ENCODE measurements at places on chromosomes 16 and 17.

DNA sequence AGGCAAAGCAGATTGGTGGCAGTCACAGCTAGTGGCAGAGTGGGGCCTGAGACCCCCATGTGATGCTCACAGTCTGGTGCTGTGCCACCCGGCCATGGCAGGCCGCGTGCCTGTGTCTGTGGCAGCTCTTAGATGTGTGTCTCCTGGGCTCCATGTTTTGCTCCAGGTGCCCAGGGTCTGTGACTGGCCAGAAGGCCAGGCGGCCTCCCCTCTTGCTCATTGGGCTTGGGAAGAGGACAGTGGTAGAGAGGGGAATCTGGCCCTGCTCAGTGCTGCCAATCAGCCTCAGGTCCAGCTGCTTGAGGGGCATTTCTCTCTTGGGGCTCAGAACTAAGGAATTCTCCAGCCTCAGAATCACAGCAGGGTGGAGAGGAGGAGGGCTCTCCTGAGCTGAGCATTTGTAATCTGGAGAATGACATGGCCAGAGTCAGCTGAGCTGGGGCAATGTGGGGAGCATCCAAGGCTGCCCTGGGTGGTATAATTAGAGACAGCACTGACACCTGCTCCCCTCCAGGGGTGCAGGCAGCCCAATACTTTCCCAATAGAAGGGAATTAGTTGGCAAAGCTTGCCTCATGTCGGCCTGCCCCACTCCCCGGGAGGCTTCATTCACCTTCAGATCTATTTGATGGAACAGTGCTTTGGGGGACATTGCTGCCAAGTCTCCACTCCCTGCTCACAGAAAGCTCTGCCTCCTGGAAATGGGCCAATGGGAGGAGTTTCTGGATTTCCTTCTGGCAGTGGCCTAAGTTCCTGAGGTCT, 2.7 kb upstream of the LASP1NB start:
- DNase-seq = no peak

DNA sequence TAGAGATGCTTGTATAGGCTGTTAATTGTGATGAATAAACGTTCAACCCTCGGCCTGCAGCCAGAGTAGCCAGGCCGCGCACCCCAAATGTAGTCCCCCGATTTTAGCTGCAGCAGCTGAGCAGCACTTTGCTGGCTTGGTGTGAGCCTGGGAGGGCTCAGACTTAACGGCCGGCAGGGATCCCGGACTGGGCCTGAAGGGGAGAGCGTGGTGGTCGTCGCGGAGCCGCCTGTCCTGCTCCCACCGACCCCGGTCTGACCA, 11.9 kb downstream of the ZNF629 start:
- no peak for DNase-seq

GRCh38 chr17:1870592-1870991, 40.8 kb downstream of the RPA1 start:
- no peak for DNase-seq

GRCh38 chr17:10001306-10001873, 96.3 kb upstream of the RCVRN start:
- DNase-seq = no peak

- no peak for DNase-seq
Measured at GRCh38 chr17:47278561-47278960, 24.9 kb downstream of the ITGB3 start.

GRCh38 chr16:20916942-20917341, 16.4 kb downstream of the LYRM1 start:
- DNase-seq = no peak

- DNase-seq = no peak
Measured at GRCh38 chr16:85645021-85645589, 32.0 kb downstream of the GSE1 start.

GRCh38 chr17:75147878-75148546, 6.3 kb downstream of the JPT1 start:
- no peak for DNase-seq

GRCh38 chr17:51860954-51861561, 297.5 kb downstream of the CA10 start:
- peak; percentile 9 for DNase-seq

DNA sequence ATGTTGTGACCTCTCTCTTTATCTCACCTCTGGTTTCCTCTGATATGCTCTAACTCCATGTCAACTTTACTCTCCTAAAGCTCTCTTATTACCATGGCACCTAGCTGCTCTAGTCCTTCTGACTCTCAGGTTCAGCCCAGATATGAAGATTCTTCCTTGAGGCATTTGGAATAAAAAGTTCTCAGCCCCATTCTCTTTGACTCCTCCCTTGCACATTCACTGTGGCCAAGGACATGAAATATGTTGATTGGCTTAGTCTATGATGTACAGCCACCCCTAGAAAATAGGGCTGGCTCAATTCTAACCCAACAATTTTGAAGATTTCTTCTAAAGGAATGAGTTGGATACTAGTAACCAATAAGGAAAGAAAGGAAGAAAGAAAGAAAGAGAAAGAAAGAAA, 20.8 kb upstream of the GAS7 start:
- DNase-seq = no peak

GRCh38 chr16:69767459-69768229, 5.5 kb downstream of the WWP2 start:
- DNase-seq = no peak

GRCh38 chr16:87864331-87864989, 4.8 kb downstream of the SLC7A5 start:
- no peak for DNase-seq

GRCh38 chr17:18185391-18185790, 1.8 kb downstream of the ALKBH5 start:
- DNase-seq = no peak

GRCh38 chr16:31344712-31345111, 10.3 kb upstream of the ITGAX start:
- DNase-seq = no peak

DNA sequence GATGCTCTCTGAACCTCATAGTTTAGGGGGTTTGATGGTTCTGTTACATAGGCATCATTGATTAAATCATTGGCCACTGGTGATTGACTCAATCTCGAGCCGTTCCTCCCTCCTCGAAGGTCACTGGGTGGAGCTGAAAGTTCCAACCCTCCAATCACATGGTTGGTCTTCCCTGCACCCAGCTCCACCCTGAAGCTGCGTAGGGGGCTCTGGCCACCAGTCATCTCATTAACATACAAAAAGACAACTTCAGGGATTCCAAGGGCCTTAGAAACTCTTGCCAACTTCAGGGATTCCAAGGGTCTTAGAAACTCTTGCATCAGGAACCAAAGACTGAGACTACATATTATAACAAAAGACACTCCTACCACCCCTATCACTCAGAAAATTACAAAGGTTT, 306.5 kb upstream of the TNRC6C start:
- no peak for DNase-seq

- no peak for DNase-seq
Measured at GRCh38 chr17:2058586-2059546, 4.0 kb downstream of the HIC1 start.

DNA sequence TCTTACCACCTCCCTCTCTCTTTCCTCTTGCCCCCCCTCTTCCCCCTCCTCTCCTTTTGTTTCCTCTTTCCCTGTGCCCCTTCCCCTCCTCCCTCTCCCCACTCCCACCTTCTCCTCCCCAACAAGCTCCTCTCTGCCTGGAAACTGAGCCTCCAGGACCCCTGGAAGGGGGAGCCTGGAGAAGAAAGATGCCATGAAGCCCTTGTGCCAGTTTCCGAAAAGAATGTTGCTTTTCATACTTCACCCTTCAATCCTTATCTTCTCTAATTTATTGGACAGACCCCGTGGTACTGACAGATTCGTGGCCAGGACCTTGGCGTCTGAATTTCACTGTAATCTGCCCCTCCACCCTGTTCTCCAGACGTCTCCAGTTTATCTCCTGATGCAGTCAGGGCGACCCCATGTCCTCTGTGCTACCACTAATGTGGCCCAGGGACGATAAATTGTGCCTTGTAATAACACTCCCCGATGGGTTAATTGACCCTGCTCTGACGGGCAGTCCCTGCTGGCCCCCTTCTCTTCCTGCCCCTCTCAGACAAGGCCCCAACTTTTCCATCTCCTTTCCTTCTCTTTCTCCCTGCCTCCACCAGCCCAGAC, 138.4 kb upstream of the GSE1 start:
- DNase-seq = no peak

- DNase-seq = no peak
Measured at GRCh38 chr16:87407511-87408112, 15.5 kb downstream of the MAP1LC3B start.

- no peak for DNase-seq
Measured at GRCh38 chr16:3912373-3912772, 31.9 kb upstream of the CREBBP start.

- no peak for DNase-seq
Measured at GRCh38 chr17:66543526-66543925, 241.1 kb downstream of the PRKCA start.

GRCh38 chr17:37701496-37701898, 43.4 kb downstream of the HNF1B start:
- no peak for DNase-seq

DNA sequence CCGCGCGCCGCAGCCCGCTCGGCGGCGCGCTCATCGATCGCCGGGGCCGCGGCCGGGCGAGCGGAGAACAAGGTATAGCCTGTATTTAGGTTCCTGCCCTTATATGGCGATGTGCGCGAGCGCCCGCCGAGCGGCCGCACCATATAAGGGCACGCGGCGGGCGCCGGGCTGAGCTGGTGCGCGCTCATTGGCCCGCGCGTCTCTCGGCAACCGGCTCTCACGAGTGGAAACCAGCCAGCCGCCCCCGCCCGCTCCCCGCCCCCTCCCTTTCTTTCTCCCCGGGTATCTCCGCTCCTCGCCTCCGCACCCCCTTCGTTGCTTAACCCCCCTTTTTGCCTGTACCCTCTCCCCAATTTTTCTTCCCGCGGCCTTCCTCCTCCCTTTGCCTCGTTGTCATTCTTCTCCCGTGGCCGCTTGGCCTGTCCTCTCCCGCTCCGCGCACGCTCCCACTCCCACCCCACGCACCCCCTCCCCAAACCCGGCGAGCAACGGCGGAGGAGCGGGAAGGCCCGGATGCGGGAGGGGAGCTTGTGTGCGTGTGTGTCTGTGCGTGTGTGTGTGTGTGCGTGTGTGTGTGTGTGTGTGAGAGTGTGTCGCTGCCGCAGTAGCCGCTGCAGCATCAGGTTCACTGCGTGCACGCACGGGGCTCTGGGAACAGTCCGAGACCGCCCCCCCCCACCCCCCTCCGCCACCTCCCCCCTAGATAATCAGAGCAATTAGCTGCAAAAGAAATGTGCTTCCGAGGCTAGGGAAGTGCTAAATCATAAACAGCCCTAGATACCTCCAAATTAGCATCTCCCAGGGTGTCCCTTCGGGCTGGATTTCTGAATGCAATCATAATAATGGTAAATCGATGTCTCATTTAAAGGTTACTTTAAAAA, 13.5 kb upstream of the CBX8 start:
- DNase-seq = peak; percentile 72

GRCh38 chr16:62283-62967, 8.8 kb downstream of the SNRNP25 start:
- DNase-seq = no peak

All from stimulated activated CD4-positive, alpha-beta T cell treated with anti-CD3 and anti-CD28 coated beads, Interleukin-15, amount 100 ng/mL, for 48 hours (primary cell).